Body of pancreas (tissue), 4 donors: ENCODE measurements at places on chromosomes 5 and 9. TPM values are rescaled to one million over a fixed set of nuclear protein-coding genes. Genes with fewer than 3 reads are reported as not detected.

NCS1 gene
- 4.3 TPM for total RNA-seq

SMIM32 gene
- total RNA-seq = 0.78 TPM

INSL4 gene
- not detected for total RNA-seq

LHX3 gene
- not detected for total RNA-seq

GRHPR gene
- 61.0 TPM for total RNA-seq

PCDHB4 gene
- 3.3 TPM for total RNA-seq

CYLC2 gene
- total RNA-seq = not detected

ADAMTS13 gene
- total RNA-seq = 2.3 TPM

- H3K27ac ChIP-seq = no peak overlapping the region
- H3K27me3 ChIP-seq = no peaks in the 10 kb centered on the region
- no peak for DNase-seq
- H3K4me1 ChIP-seq = no peaks in the 10 kb centered on the region
- H3K36me3 ChIP-seq = no peaks in the 10 kb centered on the region
- H3K4me3 ChIP-seq = no peak overlapping the region
Measured at GRCh38 chr5:59732806-59733205, 160.7 kb downstream of the PDE4D start.

GRCh38 chr5:8396756-8397155 lies 527.8 kb downstream of the MTRR start:
- H3K36me3 ChIP-seq = no peaks in the 10 kb centered on the region
- no peaks in the 10 kb centered on the region for H3K27me3 ChIP-seq
- no peak overlapping the region for H3K27ac ChIP-seq
- no peak overlapping the region for H3K4me3 ChIP-seq
- no peak for DNase-seq
- H3K4me1 ChIP-seq = no peaks in the 10 kb centered on the region

- H3K27me3 ChIP-seq = no peaks in the 10 kb centered on the region
- DNase-seq = no peak
- H3K36me3 ChIP-seq = no peaks in the 10 kb centered on the region
- H3K4me3 ChIP-seq = no peak overlapping the region
- no peak overlapping the region for H3K27ac ChIP-seq
Measured at GRCh38 chr9:91693226-91693625, 256.8 kb downstream of the ROR2 start.
